Uterus (tissue), 4 donors: ENCODE measurements at places on chromosomes 5 and 9.

DNA sequence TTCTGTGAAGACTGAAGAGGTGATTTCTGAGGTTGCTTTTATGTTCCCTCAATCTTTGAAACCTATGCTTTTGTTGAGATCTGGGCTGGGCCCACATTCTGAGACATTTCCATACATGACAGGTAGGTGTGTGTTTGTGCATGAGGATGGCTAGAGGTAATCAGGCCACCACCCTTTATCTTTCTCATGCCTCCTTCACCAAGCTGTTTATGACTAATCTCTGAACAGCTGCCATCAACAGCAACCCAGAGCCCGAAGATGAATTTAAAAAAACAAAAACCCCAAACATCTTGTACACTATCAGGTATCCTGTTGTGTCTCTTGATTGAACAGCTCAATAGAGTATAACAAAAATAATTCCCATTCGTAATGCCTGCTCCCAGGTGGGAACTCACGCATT, 12.6 kb upstream of the C5orf46 start:
- DNase-seq, result no peak

DNA sequence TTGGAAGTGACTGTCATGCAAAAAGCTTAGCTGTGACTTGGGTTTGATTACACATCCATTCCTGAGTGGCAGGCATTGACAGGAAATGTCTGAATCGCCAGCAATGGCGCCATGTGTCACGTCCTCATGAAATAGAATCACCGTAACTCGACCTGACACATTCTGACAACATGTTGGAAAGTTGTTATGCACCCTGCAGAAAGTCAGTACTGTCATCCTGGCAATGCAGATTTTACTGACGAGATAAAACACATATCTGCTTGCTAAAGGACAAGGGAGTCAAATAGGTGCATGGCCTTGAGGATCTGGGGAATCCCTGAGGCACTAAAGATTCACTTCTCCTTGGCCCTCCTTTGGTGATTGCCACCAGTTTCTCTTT, 344.2 kb downstream of the SPATA31D1 start:
- DNase-seq, result no peak

DNA sequence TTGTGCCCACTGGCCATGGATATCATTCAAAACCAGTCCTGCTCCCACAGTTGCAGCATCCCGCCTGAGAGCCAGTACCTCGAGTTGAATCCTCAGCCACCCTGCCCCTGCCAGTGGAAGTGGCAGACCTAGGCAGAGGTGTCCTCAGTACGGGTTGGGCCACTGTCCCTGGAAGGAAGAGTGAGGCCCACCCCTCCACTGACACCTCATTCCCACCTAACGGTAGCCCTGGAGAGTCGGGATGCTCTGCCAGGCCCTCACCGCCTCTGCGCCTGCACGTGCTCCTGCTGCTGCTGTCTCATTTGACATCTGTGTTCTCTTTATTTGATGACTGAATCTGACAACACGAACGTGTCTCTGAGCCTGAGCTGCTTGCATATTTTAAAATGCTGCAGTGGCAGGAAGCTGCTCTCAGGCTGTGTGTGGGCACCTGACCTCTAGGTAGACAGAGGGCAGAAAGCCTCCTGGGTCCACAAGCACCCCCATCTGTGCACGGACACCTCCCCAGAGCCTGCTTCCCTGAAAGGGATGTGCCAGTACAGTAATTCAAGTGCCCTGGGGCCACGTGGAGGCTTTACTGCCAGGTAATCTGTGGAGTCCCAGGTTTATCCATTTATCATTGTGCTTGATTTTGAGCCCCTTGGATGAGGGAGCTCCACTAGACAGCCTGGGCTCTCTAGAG, 194.7 kb downstream of the CACNA1B start:
- no peak for DNase-seq

DNA sequence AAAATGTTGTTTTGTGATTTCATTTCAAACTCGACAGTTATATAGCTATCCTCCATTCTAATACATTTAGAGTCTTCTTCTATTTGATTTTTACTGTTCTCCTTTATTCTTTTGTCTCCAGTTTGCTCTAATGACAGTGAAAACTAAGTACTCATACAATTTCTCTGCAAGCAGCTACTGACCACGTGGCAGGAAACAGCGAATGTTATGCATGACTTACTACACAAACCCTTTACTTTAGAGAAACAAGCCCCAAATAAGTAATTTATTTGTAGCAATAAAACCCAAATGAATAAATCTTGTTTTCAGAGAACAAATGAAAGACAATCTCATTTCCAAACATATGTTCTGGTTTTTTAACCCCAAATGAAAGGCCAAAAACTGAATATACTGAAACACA, 41.9 kb downstream of the CDH6 start:
- DNase-seq, result no peak

DNA sequence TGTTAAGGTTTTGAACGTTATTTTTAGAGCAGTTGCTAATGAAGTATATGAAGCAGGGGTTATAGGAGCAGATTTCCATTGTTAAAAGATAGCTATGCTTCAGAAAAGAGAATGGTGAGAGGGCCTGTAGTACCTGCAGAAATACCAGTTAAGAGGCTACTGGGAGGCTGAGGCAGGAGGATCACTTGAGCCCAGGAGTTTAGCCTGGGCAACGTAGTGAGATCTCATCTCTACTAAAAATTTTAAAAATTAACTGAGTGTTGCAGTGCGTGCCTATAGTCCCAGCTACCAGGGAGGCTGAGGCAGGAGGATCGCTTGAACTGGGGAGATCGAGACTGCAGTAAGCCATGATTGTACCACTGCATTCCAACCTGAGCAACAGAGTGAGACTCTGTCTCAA, 148.8 kb downstream of the ZCCHC7 start:
- DNase-seq, result no peak

DNA sequence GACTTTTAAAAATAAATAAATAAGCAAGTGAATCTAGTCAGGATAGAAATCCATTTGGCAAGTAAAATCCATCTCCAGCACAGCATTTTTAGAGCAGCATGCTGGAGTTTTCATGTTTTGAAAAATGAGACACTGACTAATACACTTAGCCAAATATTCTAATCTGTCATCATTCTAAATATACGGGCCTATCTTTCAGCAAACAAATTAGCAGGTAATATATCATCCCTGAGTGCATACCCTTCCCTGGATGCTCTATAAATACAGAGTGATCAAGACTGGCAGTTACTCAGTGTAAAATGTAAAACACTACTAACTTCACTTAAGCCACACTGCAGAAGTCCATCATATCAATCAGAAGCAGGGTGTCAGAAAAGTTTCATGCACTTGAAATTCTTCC, 58.4 kb downstream of the MLLT3 start:
- no peak for DNase-seq

GRCh38 chr5:109099081-109099480, 310.7 kb downstream of the PJA2 start:
- no peak for DNase-seq
